ENCODE measurements at places on chromosomes 2 and 18. TPM values are rescaled to one million over a fixed set of nuclear protein-coding genes. Genes with fewer than 3 reads are reported as not detected.

Gene C2orf66
- 0.43 TPM for total RNA-seq

Gene OTOS
- total RNA-seq: not detected

Gene CCL20
- not detected for total RNA-seq

Gene CPLX4
- total RNA-seq: 0.12 TPM

Gene LYG1
- total RNA-seq: 0.53 TPM

- H3K4me3 ChIP-seq: no peak overlapping the region
- H3K27ac ChIP-seq: no peak overlapping the region
- no peak for DNase-seq
- no peaks in the 10 kb centered on the region for H3K27me3 ChIP-seq
- no peaks in the 10 kb centered on the region for H3K36me3 ChIP-seq
These were observed 9.7 kb downstream of the UXS1 start for GRCh38 chr2:106184394-106184793.

DNA sequence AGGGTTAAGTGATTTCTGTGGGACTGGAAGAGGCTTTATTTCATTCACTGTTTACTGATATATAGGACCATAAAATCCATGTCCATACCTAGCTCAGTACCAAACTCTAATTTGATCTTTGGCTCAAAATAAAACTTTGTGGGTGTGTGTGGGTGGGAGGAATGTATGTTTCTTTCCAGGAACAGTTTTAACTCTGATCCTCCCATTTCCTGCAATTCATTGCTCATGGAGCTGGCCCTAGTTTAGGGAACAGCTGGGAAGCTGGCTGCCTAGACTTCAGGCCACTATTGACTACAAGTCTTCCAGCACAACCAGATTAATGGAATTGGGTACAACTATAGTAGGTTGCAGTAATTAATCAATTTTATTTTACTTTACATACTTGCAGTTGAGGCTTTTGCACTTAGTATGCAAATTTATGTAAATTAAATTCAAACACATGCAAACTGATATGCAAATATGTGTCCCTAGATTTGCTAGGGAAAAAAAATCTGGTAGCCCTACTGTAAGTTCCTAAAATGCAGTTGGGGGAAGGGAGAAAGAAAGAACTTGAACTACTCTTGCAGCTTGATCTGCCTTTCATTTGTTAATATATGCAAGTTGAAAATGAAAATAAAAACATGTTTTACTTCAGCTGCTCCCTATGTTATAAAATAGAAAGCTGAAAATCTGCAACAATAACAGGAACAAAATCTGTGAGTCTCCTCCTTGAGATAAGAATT lies 1070.3 kb upstream of the CELF4 start:
- H3K27me3 ChIP-seq: no peaks in the 10 kb centered on the region
- H3K36me3 ChIP-seq: no peaks in the 10 kb centered on the region
- H3K4me1 ChIP-seq: no peaks in the 10 kb centered on the region
- no peak for DNase-seq
- no peak overlapping the region for H3K4me3 ChIP-seq

GRCh38 chr2:85718009-85718391 lies 23.8 kb downstream of the GNLY start:
- no peak overlapping the region for H3K27ac ChIP-seq
- no peak for DNase-seq
- H3K4me1 ChIP-seq: peaks cover 22% of the 10 kb centered on the region
- no peak overlapping the region for H3K4me3 ChIP-seq

DNA sequence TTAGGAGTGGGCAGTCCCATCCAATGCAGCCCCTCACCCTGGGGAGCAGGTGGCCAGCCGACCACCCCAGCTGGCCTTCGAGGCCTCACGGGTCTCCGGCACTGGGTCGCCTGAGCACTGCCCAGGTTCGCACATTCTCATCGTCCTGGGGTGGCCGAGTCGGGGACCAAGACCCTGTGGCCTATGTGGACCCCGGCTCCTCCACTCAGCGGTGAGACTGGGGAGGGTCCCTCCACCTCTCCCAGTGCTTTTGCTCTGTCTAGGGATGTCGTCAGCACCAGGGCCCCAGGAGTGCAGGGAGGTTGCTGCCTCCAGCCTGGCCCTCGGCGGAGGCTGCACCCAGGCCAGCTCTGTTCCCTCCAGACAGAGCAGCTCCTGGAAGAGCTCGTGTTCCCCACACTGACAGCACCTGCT lies 89.6 kb downstream of the TPO start:
- H3K4me3 ChIP-seq: no peak overlapping the region
- H3K27ac ChIP-seq: no peak overlapping the region
- H3K27me3 ChIP-seq: no peaks in the 10 kb centered on the region
- no peak for DNase-seq

GRCh38 chr18:46461993-46462392 lies 195.0 kb downstream of the LOXHD1 start:
- DNase-seq: no peak
- peaks cover 83% of the 10 kb centered on the region for H3K4me1 ChIP-seq
- H3K4me3 ChIP-seq: no peak overlapping the region
- H3K36me3 ChIP-seq: no peaks in the 10 kb centered on the region
- no peak overlapping the region for H3K27ac ChIP-seq
- no peaks in the 10 kb centered on the region for H3K27me3 ChIP-seq

- H3K27me3 ChIP-seq: no peaks in the 10 kb centered on the region
- DNase-seq: no peak
- no peak overlapping the region for H3K27ac ChIP-seq
- no peaks in the 10 kb centered on the region for H3K4me1 ChIP-seq
- H3K4me3 ChIP-seq: no peak overlapping the region
These were observed 40.7 kb downstream of the KLHL14 start for GRCh38 chr18:32732165-32732564.

DNA sequence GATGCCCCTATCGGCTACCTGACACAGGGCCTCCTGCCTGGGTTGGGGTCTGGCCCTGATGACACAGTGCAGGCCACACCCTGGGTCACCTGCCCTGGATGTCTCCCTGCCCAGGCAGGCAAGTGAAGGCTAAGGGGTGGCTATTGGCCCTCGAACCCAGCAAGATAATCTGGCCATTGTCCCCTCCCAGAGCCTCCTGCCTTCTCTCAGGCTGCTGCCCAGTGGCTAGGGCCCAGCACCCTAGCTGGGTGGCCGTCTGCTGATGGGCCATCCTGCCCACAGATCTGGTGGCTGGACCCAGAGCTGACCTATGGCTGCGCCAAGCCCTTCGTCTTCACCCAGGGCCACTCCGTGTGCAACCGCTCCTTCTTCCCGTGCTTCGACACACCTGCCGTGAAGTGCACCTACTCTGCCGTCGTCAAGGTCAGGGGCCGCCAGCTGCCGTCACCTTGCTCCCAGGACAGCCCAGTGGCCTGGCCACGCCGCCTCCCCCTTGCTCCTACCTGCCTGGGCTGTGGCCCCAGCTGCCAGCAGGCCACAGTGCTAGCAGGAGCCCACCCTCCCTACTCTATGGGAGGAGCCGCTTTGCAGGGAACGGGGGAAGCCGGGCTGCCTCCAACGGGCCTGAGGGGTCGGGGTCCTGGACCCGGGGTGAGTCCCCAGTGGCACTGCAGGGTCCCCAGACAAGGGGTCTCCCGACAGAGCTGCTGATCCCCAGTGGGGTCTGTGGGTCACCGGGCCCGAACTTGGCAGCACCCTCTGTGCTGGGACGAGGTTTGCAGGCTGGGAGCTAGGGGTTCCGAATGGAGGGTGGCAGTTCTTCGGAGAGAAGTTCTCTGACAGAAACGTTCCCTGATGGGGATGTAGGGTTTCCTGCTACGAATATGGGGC lies 4.1 kb downstream of the RNPEPL1 start:
- no peak overlapping the region for H3K4me3 ChIP-seq
- DNase-seq: no peak
- H3K27ac ChIP-seq: no peak overlapping the region
- no peaks in the 10 kb centered on the region for H3K36me3 ChIP-seq
- H3K27me3 ChIP-seq: peaks cover 29% of the 10 kb centered on the region

DNA sequence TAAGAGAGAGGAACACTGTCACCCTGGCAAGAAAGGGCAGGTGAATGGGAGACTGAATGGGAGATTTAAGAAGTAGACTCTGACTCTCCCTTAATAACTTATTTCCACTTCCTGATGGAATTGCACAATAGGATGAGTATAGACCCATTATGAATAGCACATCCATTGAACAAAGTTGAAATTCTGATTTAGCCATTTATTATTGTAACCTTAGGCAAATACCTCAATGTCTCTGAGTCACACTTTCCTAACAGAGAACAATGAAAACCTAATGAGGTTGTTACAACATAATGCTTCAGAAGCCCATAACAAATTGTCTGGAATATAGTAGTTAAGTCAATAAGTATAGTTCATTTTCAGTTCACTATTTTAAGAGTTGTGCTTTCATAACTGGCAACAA lies 78.9 kb downstream of the NRXN1 start:
- H3K36me3 ChIP-seq: no peaks in the 10 kb centered on the region
- H3K27me3 ChIP-seq: no peaks in the 10 kb centered on the region
- no peak overlapping the region for H3K27ac ChIP-seq
- H3K4me3 ChIP-seq: no peak overlapping the region

GRCh38 chr2:126187668-126188067 lies 468.3 kb upstream of the GYPC start:
- DNase-seq: no peak
- H3K4me3 ChIP-seq: no peak overlapping the region
- H3K36me3 ChIP-seq: no peaks in the 10 kb centered on the region
- H3K27me3 ChIP-seq: no peaks in the 10 kb centered on the region
- H3K4me1 ChIP-seq: no peaks in the 10 kb centered on the region

DNA sequence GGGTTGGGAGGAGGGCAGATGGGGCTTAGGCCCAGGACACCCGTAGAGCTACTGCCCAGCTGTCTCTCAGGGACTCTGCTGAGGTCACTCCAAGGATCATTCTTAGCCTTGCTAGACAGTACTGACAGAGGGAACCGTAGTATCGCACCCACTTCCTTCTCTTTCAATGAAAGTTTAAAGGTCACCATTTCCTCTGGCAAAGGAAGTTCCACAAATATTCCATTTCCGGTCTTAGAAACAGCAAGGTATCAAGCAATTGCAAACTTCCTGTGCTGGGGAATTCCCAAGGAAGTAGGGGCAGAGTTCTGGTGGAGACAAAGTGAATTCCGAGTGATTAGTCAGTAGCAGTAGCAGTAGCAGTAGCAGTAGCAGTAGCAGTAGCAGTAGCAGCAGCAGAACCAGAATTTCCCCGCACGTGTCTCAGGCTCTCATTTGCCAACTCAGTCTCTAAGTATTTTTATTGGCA lies 24.7 kb downstream of the IL1B start:
- no peaks in the 10 kb centered on the region for H3K27me3 ChIP-seq
- H3K27ac ChIP-seq: no peak overlapping the region
- DNase-seq: no peak
- H3K4me1 ChIP-seq: no peaks in the 10 kb centered on the region
- H3K4me3 ChIP-seq: no peak overlapping the region

- no peaks in the 10 kb centered on the region for H3K36me3 ChIP-seq
- H3K4me3 ChIP-seq: no peak overlapping the region
- no peak for DNase-seq
- peaks cover 7% of the 10 kb centered on the region for H3K4me1 ChIP-seq
- H3K27ac ChIP-seq: no peak overlapping the region
These were observed 176.3 kb upstream of the DSEL start for GRCh38 chr18:67692811-67693210.

DNA sequence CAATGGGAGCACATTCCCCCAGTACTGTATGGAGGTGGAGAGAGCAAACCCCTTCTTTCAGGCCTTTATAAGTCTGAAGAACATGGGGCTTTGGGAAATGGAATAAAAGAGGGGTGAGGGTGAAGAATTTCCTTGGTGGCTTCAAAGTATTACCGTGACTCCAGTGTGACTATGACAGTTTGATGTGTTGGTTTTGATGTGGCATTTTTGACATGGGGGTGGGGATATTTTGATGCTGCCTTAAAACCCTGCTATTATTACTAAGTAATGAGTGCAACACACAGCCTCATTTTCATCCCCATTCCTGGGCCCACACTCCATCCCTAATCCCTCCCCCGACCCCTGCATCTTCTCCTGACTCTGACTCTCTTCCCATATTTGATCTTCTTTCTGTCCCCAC lies 23.6 kb downstream of the QPCT start:
- H3K4me1 ChIP-seq: no peaks in the 10 kb centered on the region
- no peak overlapping the region for H3K4me3 ChIP-seq
- DNase-seq: no peak
- no peak overlapping the region for H3K27ac ChIP-seq
- H3K27me3 ChIP-seq: no peaks in the 10 kb centered on the region
